Stimulated activated CD8-positive, alpha-beta memory T cell treated with anti-CD3 and anti-CD28 coated beads, Interleukin-15, amount 100 ng/mL, for 24 hours (primary cell): ENCODE measurements at places on chromosomes 1 and 21.

DNA sequence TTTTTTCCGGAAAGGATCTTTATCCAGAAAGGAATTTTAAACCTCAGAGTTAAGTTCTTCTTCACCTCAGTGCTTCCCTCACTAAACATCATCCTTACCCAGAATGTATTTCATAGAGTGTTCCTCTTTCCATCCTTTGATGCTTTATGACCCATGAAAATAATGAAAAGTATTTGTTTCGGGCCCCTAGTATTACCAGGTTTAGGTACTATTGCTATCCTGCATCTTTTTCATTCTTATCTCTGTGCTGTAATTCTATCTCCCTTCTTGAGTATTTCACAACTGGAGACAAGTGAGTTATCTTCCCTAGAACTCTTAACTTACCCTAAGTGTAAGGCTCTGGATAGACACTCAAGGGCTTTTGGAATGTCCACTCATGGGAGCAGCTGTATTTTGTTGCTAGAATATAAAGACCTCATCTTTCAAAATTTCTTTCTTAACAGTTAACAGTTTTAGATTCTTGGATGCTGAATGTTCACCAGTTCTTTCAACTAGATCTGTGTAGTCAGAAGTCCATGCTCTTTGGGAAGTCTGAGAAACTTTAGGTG is 26.2 kb downstream of the UCK2 start:
- DNase-seq: no peak

DNA sequence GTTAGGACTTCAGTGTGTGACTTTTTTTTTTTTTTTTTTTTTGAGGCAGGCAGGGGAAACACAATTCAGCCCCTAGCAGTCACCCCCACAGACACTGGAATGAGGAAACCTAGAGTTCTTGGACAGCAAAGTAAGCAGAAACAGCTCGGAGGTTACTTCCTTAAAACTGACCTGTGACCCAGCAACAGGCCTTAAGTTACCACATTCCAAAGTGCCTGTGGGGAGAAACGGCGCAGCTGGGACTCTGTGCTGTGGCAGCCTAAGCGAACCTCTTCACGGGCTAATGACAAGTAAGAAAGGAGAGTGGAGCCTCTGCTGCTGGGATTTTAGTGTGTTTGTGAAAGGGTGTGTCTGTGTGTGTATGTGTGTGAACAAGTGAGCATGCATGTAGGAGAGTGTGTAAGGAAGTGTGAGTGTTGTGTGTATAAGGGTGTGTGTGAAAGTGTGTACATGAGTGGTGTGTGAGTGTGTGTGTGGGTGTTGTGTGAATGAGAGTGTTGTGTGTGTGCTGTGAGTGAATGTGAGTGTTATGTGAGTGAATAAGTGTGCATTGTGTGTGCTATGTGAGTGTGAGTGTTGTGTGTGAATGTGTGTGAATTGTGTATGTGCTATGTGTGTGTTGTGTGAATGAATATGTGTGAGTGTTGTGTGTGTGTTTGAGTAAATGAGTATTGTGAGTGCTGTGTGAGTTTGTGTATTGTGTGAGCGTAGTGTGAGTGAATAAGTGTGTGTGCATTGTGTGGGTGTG is 180.8 kb downstream of the BRINP2 start:
- DNase-seq: no peak

DNA sequence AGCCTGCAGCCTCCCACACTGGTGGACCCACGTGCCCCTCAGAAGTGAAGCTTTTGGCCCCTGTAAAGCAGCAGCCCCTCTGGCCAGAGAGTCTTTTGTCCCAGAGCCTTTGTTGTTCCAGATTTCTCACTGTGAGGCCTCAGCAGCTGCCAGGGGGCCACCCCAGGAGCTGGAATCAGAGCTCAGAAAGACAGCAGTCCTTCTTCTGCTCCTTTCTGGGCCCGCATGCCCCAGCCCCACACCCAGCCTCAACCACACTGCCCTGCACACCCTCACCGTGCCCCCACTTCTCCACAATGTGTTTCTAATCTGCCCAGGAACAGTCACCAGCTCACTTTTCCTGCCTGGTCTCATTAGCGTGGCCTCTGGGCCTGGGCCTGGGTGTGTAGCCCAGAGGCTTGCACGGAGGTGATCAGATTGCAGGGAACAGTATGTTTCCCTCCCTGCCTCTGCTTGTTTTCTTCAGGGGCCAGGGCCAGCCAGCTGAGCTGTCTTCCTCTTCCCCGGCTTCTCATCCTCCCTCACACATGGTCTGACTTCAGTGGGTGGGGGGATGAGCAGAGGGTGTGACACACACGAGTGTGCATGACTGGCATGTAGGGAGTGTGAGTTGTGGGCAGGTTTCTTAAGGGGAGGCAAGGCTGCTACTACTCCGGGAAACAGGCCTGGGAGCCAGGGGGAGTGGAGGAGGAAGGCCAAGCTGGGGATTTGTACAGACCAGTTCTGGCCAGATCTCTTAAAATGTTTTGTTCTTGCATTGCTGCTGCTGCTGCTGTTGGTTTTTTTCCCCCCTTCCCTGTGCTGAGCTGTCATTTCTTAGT is 82.5 kb upstream of the ZNF648 start:
- DNase-seq: no peak

DNA sequence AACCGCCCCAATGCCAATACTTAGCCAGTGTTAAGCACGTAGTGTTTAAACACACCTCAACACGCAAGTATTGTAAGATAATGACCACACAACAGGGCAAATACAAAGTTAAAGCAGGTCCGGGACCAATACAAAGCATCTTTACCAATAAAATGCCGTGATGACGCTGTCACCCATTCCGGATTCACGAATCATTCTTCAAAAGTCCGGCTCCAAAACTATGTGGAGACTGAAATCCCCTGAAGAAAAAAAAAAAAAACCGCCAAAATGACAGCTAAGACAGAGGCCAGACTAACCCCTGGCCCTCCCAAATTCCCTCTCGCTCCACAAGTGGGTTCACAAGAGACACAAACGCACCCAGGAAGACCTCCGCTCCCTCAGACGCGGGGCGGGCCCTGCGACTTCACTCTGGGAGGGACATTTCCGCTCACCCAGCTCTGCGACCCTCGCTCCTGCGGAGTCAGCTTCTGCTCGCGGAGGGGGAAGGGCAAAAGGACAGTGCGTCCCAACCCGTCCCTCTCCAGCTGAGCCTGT is 625 bp upstream of the DARS2 start:
- no peak for DNase-seq

GRCh38 chr1:239939602-239940001 is 152.1 kb upstream of the FMN2 start:
- no peak for DNase-seq

- DNase-seq: no peak
Observed at GRCh38 chr1:119659628-119660027, 11.6 kb upstream of the ZNF697 start.

GRCh38 chr1:24850328-24850920 is 79.7 kb downstream of the RUNX3 start:
- no peak for DNase-seq

DNA sequence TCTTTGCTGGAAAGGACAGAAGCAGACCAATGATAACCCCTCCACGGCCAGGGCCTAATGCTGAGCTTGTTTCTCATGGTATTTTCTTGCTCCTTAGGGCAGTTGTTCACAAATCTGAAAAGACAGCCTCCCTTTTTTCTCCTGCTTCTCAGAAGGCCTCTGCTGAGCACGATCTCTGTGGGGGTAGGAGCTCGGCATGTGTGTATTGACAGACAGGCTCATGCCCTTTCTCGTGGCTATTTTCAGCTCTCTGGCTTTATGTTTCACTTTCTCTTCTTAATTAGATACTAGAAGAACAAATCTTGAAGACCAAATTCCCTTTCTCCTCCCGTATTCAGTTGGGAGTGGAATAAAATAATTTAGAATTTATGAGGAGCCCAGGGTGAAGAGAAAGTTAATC is 768 bp upstream of the RIIAD1 start:
- DNase-seq: no peak

GRCh38 chr1:176964687-176965086 is 199.8 kb downstream of the ASTN1 start:
- DNase-seq: no peak

- DNase-seq: no peak
Observed at GRCh38 chr1:221598122-221598521, 143.8 kb downstream of the DUSP10 start.

DNA sequence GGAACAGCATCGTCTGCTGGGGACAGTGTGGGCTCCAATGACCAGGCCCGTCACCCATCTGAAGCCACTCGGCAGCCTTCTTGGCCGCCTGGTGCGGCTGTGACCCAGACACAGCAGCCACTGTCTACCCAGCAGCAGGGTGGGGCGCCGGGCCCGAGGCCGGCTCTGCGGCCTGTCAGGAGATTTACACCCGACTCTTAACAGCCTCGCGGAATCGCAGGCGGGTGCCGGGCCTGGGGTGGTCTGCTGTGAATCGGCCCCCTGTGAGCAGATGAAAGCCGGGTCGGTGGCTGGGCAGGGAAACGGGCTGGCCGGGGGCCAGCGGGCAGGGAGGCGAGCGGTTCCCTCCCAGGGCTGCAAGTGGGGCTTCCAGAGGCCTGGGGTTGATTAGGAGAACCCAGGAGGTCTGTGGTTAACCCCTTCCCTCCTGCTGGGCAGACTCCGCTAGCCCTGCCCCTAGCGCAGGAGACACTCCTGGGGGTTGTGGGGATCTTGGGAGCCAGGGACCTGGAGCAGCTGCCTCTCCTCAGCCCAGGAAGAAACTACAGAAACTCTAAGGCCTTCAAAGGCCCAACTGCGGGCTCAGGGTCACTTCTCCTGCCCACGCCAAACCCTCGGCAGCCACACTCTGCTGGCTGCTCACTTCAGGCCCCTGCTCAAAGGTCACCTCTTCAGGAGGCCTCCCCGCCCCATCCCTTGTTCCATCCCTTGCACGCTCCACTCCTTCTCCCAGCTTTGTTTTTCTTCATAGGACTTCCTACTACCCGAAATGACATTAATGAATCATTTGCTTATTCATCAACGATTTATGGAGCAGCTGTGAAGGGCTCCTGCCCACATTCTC is 15.6 kb downstream of the RUNX3 start:
- no peak for DNase-seq

- DNase-seq: no peak
Observed at GRCh38 chr21:29748391-29749167, 191.2 kb downstream of the GRIK1 start.

DNA sequence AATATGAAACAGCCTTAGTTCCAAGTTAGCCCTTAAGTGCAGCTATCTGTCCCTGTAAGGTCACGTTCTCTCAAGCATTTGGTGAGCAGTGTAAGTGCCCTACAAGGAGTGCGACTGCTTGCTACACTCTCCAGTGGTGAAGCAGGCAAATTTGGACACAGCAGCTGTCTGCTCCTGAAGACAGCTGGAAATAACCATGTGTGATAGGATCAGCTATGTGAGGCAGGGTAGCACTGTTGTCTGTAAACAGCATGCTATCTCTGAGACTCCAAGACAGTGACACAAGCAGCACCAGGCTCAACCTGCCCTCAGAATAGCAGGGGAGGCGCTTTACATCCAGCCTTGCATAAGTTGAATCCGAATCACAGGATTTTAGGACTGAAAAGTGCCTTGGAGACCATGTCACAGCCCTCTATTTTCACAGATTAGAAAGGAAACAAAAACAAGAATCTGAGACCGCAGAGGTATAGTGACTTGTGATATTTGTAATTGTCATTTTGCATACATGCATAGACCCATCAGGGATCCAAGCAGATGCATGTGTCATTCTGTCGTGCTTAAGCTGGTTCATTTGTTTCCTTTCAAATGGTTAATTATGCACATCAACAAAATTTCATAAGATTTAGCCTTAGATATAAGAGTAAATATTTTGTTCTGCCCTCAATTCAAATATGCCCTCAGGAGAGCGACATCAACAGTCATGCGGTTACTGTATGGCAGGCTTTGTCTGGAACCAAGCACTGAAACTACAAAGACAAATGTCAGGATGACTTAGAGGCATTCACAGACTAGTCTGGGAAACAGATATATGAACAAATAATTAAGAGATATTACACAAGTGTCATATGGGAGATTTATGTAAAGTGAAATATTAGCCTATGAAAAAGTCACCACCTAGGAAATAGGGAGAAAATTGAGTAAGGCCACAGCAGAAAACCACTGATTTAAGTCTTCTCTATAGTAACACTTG is 134.9 kb upstream of the NRIP1 start:
- no peak for DNase-seq

DNA sequence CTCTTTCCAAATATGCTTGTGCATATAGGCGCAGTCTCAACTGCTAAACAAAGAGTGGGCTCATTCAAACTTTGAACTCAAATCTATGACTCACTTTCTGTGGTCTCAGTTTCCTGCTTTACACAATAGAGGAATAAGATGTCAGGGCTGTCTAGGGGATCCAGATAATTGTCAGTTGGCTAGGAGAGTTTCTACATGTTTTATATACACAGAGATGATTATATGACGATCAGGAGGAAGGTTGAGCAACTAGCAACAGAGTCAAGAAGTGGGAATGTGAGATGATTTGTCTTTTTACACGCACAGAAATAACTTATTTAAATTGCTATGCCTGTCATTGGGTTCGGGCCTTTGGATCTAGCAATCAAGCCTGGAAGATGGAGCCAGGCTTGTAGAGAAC is 299.4 kb upstream of the LYPLAL1 start:
- DNase-seq: no peak

DNA sequence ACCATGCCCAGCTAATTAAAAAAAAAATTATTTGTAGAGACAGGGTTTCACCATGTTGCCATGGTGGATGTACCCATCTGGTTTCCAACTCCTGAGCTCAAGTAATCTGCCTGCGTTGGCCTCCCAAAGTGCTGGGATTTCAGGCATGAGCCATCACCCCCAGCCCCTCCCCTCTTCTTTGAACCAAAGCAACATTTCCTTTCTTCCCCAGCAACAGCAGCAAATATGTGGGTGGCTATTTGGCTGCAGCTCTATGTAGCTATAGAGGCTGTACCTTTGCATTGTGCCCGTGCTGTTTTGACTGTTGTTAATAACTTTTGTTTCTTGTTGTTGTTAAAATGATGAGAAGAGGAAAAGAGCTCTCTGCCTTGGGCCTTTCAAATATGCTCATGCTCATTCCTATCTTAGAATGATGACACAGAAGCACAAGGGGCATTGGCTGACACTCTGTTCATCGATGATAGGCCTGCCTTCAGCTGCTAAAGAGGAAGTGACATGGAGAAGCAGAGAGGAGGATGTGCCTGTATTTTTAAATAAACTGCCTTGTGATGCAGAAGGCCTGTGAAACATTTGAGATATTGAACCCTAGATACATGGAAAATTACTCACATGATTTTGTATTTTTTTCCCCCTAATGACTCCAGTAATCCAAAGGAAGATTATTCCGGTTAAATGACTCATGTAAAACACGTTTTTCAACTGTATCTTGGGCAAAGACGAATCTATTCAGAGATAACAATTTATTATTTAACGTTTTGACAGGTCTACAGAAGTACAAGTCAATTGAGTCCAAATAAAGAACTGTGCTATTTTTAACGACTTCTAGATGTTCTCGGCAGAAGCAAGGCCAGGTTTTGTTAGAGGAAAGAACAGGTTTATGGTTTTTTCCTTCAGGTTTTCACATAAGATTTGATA is 20.5 kb upstream of the XPR1 start:
- no peak for DNase-seq

DNA sequence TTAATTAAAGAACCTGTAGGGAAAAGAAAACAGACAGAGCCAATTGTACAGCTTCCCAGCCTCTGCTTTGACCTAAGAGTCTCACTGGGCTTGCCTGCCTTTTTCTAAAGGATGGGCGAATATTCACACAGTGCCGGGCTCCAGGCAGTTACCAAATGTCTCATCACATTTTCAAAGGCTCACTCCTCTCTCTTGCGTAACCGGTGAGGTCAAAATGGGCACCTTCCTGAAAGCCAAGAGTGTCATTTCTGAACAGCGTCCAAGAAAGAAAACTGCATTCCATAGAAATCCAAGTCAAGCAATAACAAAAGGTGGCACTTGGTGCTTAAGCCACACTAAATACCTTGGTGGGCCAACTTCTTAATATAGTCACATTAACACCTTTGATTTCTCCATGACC is 710 bp upstream of the PALMD start:
- DNase-seq: no peak

GRCh38 chr1:198187973-198188588 is 31.3 kb downstream of the NEK7 start:
- DNase-seq: no peak
